ENCODE measurements at places on chromosomes 4 and X.

DNA sequence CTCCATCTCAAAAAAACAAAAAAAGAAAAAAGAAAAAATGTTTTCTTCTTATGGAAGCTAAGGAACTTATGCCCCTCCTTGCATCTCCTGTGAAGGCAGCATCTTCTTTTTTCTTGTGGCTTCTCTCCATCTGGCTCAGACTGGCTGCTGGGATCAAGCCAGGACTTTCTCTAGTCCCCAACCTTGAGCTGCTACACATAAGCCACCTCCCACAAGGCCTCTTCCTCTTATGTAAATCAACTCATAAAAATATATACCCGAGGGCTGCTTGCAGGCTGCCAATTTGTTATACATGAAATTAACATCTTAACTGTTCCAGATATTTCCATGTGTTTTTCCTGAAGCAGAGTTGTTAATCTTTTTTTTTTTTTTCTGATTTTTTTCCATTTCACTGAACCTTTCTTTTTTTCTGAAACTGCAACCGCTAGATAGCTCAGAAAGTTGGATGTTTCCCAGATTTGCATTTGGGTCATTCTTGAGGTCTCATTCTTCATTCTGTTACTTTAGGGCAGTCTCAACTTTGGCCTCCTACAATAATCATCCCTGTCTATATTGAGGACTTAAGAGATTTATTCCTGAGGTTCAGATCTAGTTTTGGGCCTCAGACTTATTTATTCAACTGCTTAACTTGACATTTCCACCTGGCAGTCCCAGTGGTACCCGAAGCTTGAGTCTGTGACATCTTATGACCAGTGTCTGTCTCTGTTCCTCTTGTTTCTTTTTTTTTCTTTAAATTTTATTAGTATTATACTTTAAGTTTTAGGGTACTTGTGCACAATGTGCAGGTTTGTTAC, 10.3 kb downstream of the SNX25 start:
- DNase-seq = no peak

GRCh38 chr4:152961014-152961772, 25.1 kb downstream of the FHDC1 start:
- DNase-seq = no peak

GRCh38 chr4:177547985-177548384, 105.7 kb upstream of the AGA start:
- DNase-seq = no peak

DNA sequence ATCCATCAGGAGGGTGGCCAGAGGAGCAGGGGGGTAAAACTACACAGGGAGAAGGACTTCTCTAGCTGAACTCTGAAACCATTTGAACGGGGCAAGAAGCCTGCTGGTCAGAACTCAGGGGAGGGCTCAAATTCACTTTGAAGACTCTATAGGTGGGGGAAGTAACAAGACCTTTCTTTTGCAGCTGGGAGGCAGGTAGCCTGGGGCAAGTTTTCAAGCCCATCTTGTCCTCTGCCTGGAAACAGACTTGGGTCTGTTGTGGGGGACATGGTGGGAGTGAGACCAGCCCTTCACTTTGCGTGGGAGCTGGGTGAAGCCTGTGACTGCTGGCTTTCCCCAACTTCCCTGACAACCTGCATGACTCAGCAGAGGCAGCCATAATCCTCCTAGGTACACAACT, 312.3 kb downstream of the SPRY1 start:
- DNase-seq = no peak

GRCh38 chr4:148166132-148166591, 276.1 kb downstream of the NR3C2 start:
- no peak for DNase-seq

- no peak for DNase-seq
Measured at GRCh38 chrX:132444936-132445335, 43.9 kb downstream of the MBNL3 start.

- DNase-seq = no peak
Measured at GRCh38 chr4:135164601-135165000, 963.0 kb upstream of the PABPC4L start.

- DNase-seq = no peak
Measured at GRCh38 chr4:84726356-84726755, 143.4 kb downstream of the CDS1 start.

DNA sequence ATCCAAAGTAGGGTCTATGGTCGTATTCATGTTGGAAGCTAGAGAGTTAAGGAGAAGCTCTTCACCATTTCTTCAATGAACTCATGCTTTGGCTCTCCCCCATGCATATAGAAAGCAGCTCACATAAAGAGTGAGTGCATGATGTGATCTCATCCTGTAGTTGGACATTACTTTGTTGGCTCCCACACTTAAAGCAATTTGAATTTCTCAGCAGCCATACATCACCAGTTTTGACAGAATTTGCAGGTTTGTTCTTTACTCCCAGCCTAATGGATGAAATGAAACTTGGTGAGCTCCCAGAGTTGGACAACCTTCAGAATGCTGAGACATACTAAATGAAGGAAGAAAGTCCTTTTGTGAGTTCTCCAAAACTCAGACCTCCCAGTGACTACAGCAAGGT, 613.5 kb downstream of the IQCM start:
- no peak for DNase-seq

- DNase-seq = no peak
Measured at GRCh38 chr4:40881096-40881495, 131.3 kb downstream of the NSUN7 start.

DNA sequence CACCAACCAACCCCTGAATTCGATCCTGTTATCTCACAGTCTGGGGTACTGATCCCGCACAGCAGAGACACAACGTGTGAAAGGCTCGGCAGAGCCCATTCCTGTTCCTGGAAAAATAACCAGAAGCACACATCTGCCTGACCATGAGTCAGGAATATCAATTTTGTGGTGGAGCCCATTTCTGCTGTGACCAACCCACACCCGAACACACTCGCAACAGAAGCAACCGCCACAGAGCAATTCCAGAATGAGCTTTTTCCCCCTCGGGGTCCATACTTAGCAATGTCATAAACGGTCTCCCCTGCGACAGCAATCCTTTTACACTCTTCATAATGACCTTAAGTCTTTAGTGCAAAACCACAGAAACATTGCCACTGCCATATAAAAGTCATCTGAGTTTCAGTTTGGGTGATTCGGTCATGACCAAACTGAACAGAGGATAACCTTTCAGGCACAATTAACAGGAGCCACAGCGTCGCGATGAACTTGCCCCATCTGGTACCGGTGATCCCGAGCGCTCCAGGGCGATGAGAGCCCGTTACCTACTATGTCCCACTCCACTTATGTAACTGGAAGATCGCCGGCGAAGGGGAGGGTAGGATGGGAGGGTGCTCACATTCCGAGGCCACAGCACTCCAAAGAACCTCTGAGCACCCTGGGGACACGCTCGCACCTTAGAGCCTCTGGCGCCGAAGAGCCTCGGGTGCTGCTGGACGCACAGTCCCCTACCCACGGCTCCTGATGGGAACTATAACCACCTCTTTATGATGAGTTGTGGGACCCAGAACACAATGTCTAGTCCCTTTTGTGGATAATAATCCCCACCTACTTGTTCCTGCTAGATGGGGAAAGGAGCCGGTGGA, 1.1 kb downstream of the MECP2 start:
- DNase-seq = no peak

DNA sequence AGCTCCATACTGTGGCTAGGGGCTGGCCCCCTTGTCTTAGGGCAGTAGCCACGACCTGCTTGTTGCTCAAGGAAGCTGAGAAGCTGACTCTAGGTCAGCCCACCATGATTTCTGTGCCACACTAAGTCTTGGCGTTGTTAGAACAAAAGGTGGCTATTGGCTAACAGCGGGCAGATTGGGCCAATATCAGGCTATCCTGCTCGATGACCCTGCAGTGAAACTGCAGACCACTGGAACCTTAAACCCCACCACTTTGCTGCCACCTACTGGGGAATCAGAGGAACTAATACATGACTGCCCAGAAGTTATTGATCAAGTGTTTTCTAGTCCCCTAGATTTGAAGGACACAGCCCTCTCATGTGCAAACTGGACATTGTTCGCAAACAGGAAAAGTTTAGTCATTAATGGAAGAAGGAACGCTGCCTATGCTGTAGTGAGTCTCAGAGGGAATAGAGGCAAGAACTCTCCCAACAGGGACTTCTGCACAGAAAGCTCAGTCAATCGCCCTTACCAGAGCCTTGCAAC, 17.0 kb upstream of the PAPSS1 start:
- DNase-seq = no peak

- DNase-seq = no peak
Measured at GRCh38 chr4:20096911-20097310, 154.8 kb upstream of the SLIT2 start.

All from GM12878 (cell line).